ENCODE measurements at places on chromosomes 6 and 20.
A peak's percentile ranks its signal among the peaks of the same experiment; 100 is the strongest.

DNA sequence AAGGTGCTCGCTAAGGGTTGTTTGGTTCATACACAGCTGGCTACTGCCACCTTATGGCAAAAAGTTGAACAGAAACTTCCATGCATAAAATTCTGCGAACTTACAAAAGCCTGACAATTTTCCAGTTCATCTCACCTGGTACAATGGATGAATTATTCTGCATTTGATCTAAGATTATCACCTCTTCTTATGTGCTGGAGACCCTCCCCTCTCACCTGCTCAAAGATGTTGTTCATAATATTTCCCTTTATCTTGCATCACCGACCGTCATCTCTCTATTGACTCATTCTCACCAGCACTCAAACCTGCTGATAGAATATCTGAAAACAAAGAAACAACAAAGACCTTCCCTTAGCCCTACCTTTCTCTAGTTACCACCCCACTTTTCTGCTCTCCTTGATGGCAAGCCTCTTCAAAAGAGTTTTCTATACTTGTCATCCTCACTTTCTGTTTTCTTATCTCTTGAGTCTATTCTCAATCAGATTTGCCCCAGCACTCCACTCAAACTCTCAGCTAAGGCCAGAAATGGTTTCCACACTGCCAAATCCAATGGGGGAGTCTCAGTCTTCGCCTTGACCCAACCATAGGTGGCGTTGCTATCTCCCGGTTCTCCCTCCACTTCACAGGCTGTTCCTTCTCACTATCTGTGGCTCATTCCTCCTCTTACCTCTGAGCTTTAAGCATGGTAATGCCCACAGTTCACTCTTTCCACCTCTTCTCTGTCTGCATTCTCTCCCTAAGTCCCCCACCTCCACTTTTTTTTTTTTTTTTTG, 25.8 kb downstream of the SNRNP48 start:
- DNase-seq, result peak; percentile 85

- DNase-seq, result no peak
Measured at GRCh38 chr6:83216806-83217205, 23.6 kb downstream of the RWDD2A start.

GRCh38 chr6:42462474-42462972, 10.8 kb upstream of the TRERF1 start:
- DNase-seq, result no peak

- no peak for DNase-seq
Measured at GRCh38 chr20:54110041-54110440, 39.6 kb upstream of the BCAS1 start.

DNA sequence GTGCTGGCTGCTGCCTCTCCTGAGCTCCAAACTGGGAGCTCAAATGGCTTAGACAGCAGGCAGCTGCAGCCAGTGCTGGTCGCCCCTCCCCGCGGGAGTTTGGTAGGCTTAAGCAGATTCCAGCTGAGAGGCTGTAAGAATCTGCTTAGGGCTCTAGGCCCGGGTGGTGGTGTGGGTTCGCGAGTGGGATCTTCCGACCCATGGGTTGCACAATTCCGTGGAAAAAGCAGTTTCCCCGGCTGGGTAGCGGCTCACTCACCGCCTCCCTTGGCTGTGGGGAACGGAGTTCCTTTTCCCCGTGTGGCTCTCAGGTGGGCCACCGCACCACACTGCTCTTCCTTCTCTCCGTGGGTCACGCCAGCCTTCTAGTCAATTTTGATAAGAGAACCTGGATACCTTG, 232.5 kb downstream of the PKHD1 start:
- no peak for DNase-seq

DNA sequence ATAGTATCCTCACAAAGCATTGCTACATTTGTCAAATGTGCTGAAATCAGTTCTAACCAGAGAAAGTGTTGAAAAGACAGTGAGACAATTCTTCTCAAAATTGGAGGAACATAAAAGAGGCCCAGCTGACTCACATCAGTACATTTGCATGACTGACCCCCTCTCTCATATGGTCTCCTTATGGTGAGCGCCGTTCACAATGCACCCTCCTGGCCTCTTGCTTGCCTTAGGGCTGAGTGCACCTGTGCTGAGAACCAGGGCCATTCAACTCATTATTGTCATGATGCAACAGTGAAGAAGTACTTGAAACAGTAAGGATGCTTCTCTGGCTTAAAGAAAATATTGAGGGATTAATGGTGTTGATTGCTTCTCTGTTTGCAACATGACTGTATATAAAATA, 375.2 kb upstream of the AGPAT4 start:
- DNase-seq, result no peak

- no peak for DNase-seq
Measured at GRCh38 chr20:58618351-58619076, 32.6 kb upstream of the STX16 start.

DNA sequence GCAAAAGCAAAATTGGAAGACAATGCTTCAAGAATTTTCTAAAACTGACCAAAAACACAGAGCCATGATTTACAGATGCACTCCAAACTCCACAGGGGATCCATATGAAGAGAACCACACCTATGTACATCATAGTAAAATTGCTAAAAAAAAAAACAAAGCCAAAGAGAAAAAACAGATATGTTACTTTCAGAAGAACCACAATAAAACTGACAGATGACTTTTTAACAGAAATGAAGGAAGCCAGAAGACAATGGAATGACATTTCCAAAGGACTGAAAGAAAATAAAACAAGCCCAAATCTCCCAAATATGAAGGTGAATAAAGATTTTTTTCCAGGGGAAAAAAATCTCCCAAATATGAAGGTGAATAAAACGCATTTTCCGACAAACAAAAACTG, 17.5 kb downstream of the TRERF1 start:
- DNase-seq, result no peak

GRCh38 chr6:4510906-4511640, 265.1 kb upstream of the CDYL start:
- no peak for DNase-seq

- DNase-seq, result no peak
Measured at GRCh38 chr6:163923658-163924411, 509.3 kb downstream of the QKI start.

GRCh38 chr20:11807054-11808048, 110.3 kb upstream of the BTBD3 start:
- no peak for DNase-seq

GRCh38 chr6:33860706-33861474, 57.1 kb upstream of the MLN start:
- DNase-seq, result no peak

DNA sequence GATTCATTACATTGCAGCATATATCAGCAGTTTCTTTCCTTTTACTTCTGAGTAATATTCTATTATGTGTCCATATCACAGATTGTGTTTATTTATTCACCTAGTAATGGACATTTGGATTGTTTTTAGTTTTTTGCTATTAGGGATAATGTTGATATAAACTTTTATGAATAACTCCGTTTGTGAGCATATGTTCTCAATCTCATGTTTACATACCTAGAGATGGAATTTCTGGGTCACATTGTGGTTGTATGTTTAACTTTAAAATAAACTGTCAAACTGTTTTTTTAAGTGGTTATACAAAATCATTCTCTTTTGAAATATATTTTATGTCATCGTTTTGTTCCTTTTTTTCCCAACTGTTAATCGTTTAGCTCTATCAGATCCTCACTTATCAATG, 311.6 kb downstream of the MMUT start:
- no peak for DNase-seq

DNA sequence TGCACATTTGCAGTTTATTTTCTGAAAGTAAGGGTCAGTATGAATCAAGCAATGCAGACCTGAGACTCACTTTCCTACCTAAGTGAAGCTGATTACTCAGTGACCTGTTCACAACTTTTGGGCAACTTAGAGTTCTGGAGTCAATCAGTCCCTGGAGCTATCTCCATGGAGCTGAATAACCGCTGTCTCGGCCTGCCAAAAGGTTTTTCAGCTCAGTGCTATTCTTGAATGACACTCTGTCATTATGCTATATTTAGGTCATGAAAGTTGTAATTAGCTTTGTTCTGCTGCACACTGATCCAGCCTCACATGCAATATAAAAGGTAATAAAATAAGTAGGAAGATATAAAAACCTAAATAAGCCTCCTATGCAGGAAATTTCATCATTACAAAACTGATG, 356.0 kb downstream of the BMP2 start:
- DNase-seq, result no peak

DNA sequence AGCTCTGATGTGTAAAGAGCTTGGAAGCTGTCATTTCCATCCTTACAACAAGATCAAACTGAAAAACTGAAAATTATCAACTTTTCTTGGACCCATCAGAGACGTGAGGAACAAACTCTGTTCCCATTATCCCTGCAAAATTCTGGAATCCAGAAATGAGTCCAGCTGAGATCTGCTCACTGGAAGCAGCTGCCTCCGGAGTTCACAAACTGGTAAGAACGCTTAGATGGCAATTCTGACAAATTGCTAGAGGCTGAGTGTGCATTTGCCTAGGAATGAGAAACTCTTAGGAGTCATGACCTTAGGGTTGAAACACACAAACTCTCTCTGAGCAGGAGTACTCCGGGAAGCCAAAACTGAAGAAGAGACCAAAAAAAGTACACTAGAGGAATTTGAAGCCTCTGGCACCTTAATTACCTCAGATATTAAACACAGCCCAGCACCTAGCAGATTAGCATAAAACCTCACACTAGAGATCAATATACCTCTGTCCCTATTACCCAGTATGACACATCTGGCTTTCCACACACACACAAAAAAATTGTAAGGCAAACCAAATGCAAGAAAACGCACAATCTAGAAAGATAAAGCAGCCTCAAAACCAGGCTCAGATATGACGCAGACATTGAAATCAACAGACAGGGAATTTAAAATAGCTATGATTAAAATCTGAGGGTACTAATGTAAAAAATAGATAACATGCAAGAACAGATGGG, 233.5 kb upstream of the SGK1 start:
- peak; percentile 52 for DNase-seq

GRCh38 chr20:53468587-53468986, 125.1 kb downstream of the ZNF217 start:
- no peak for DNase-seq

DNA sequence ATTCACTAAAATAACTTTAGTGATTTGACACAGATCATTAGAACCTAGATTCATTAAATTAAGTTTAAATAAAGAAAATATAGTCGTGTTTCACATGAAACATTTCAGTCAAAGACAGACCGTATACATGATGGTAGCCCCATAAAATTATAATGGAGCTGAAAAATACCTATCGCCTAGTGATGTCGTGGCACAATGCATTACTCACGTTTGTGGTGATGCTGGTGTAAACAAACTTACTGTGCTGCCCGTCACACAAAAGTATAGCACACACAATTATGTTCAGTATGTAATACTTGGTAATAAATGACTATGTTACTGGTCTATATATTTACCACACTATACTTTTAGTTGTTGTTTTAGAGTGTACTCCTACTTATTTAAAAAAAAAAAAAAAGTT, 17.3 kb downstream of the DST start:
- no peak for DNase-seq

GRCh38 chr20:19876828-19877460, 118.9 kb downstream of the RIN2 start:
- no peak for DNase-seq

GRCh38 chr6:41942067-41942851, 651 bp upstream of the CCND3 start:
- DNase-seq, result no peak

DNA sequence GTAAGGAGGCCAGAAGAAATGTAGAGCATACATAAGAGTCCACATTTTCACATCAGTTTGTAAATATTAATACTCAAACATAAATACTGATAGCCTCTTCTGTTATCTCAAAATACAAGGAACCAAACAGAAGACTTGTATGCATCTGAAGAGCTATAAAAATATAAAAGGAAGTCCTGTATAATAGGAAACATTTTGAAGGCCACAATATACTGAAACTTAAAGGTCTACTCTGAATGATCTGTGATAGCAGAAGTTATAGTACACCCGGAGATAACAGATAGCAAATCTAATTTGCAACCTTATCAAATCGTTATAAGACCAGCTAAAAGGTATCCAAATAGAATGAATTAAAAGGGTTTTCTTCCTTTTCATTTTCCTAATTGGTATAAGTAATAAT, 111.2 kb downstream of the HIVEP2 start:
- DNase-seq, result no peak

DNA sequence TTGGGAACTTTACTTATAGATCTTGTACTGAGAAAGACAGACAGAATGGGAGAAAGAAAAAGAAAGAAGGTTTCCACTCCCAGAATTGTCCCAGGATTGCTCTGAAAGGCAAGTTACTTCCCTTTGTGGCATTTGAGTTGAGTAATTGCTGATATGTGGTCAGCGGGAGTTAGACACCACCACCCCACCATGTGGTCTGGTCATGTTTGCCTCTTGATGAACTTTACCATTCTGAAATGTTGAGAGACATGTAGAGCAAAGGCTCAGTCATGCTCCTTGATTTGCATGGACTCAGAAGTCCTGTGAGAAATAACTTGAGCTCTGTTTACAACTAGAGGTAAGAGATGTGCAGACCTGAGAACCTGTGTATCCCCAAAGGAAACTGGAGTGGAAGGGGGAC, 17.1 kb downstream of the TCF21 start:
- DNase-seq, result peak; percentile 24

- DNase-seq, result no peak
Measured at GRCh38 chr6:14647357-14647756, 529.8 kb downstream of the CD83 start.

GRCh38 chr20:42795111-42795695, 394.5 kb downstream of the PTPRT start:
- no peak for DNase-seq

GRCh38 chr6:138113588-138114210, 6.5 kb upstream of the PERP start:
- DNase-seq, result no peak

GRCh38 chr6:74439123-74439811, 743.3 kb downstream of the CD109 start:
- no peak for DNase-seq

GRCh38 chr6:118860880-118861279, 33.1 kb upstream of the ASF1A start:
- no peak for DNase-seq

GRCh38 chr6:113495521-113495920, 361.6 kb upstream of the MARCKS start:
- DNase-seq, result no peak

GRCh38 chr6:130394246-130394645, 28.4 kb downstream of the TMEM200A start:
- no peak for DNase-seq

GRCh38 chr6:36912586-36912985, 26.8 kb downstream of the C6orf89 start:
- DNase-seq, result no peak

DNA sequence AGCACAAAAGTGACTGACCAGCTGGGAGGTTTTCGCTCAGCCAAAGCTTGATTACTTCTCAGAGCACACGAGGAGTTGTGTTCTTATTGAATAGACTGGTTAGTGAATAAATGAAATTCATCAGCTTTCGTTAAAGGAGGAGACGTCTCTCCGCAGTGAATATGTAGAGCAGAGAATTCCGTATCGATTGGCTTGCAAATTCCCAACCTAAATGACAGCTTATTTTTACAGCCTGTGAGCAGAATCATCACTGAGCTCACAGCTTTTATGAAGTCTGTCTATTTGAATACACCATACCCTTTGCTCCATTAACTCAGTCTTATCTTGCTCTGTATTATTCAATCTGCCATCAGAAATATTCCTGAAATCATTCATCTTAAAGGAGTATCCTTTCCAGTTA, 192.7 kb downstream of the SASH1 start:
- DNase-seq, result no peak

GRCh38 chr6:108169464-108170331, 3.9 kb downstream of the NR2E1 start:
- DNase-seq, result no peak

GRCh38 chr6:170152124-170152926, 138.6 kb downstream of the DLL1 start:
- peak; percentile 54 for DNase-seq

- no peak for DNase-seq
Measured at GRCh38 chr6:105940990-105941389, 145.1 kb upstream of the PRDM1 start.

- no peak for DNase-seq
Measured at GRCh38 chr6:74991573-74992332, 214.1 kb downstream of the COL12A1 start.

Measured in SK-MEL-5 (cell line).